ENCODE measurements at places on chromosomes 11 and 22.

DNA sequence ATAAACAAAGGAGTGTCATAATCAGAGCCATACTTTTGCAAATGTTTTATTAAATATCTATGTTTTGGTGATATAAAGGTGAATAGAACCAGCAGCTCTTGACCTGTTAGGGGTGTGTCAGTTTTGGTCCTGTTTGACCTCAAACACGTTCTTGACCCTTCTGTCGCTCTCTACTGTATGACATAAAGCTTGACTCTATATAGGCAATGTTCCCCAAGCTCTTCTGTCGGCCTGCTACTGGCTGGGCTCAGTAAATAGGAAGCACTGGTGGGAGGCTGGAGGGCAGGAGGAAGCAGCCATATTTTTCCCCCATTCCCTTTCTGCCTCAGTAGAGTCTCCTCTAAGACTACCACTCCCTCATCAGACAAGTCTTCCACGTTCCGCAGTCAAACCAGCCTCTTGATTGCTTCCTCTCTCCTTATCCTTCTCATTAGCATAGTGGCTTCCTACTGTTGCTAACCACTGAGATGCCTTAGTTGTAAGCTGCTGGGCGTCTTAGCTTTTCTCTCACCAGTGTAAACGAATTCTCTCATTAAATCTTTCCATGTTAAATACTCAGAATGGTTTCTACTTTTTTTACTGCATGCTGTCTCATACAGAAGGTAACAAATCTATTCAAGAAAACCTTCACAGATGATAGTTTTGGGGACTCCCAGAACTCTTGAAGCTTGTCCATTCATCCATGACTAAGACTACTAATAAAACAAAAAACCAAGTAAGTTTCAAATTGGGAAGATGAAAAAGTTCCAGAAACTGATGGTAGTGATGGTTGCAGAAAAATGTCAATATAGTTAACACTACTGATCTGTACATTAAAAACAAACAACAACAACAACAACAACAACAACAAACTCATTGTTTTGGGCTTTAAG, 3.3 kb downstream of the NPAT start:
- peak; percentile 60 for DNase-seq

DNA sequence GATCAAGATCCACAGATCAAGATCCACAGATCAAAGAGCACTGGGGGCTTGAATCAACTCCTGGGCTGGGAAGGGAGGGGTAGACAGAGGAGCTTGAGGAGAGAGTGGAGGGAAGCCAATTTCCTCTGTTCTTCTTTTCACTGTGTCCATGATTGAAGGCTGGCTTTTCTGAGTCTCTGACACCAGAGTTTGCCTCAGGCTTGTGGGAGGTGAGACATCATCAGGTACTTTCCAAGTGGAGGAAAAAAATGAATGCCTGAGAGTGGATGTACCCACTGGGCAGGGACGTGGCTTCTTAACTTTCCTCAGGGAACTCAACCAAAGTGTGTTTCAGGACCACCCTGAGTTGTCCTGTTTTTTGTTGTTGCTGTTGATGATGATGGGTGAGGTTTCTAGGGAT, 11.0 kb upstream of the HEPHL1 start:
- DNase-seq = no peak

DNA sequence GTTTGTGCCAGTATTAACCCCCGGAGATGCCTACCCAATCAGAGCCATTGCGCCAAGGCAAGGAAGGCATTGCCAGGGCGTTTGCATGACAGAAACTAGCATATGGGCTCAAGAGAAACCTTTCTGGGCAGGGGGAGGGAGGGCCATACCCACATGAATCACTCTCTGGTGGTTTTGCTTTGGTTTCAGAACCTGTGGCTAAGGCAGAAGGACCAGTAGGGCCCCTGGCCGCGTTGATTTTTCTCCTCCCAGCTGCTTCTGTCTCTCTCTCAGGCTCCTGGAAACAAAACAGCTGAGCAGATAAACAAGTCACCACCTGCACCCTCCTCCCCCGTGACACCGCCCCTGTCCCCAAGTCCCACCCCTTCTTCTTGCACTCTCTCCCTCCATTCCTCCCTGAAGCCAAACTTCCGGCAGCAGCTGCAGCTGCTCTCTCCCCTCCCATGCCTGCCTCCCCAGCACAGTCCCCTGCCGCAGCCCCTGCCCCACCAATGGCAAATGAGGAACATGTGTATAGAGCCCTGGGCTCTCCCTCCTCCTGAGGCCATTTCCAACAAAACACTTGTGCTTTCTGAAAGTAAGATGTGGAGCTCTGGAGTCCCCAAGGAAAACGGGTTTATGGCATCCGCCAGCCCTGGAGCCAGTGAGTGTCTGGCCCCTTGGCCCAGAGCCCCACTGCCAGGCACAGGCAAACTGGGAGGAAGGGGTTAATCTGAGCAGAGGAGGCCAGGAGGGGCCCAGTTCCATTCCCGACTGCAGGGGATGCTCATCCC, 39.0 kb upstream of the ADA2 start:
- DNase-seq = peak; percentile 71

DNA sequence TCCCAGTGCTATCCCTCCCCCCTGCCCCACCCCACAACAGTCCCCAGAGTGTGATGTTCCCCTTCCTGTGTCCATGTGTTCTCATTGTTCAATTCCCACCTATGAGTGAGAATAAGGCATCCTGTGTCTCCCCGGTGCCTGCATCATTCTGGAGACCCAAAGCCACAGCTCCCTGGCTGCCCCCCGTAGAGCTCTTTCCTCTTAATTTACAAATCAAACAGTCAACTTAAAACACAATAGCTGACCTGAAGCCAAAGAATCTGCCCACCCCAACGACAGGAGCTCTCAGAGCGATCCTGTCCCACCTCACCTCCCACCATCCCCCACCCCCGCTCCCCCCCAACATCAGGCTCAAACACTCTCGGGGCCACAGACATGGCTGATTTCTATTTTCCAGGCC, 558.3 kb downstream of the BRD1 start:
- no peak for DNase-seq

DNA sequence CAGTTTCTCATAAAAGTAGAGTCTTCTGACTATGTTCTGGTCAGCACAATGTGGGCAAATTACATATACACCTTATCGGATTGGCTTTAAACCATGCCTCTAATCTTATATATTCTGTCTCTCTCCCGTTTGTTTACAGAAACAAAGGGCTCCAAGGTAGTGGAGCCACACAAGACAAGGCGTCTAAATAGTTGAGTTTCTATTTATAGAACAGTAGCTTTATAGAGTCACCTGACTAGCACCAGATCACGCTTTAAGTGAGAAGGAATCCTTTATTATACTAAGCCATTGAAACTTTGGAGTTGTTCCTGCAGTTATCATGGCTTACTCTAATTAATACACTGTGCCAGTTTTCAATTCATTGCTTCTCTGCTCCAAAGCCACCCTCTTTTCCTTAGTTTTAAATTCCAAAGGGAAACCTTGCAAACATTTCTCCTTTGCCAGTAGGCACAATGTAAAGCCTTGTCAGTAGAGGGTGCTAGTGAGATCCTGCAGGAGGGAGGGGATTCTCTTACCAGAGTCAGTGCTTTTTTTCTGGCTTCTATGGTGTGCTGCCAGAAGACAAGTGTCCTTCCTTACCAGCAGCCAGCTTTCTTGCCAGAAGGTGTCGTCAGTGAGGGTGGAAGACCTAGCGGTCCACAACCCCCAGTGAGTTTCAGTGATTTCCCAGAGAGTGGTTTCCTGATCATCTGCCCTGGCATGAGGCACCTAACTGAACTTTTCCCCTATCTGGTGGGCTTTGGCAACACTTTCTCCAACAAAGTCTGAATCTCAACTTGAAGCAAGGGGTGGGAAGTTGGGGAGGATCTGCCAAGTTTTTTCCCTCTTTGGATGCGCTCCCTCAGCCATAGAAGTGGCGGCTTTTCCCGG, 71.7 kb downstream of the RAB38 start:
- peak; percentile 89 for DNase-seq

GRCh38 chr22:28810821-28811491, 10.6 kb upstream of the XBP1 start:
- peak; percentile 94 for DNase-seq

DNA sequence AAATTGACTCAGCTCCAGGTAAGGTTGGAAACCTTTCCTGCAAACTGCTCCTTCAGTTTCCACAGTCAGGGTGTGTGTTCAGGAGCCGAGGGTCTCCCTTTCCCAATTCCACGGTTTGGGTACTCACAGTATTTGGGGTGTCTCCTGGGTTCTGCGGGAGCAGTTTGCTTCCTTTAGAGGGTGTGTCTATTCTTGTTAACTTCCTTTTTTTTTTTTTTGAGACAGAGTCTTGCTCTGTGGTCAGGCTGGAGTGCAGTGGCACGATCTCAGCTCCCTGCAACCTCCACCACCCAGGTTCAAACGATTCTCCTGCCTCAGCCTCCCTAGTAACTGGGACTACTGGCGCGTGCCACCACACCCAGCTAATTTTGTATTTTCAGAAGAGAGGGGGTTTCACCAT, 251.4 kb downstream of the LUZP2 start:
- DNase-seq = peak; percentile 20

GRCh38 chr11:67409261-67409666, 5.4 kb downstream of the TBC1D10C start:
- DNase-seq = peak; percentile 85

GRCh38 chr11:92707173-92707619, 262.3 kb upstream of the MTNR1B start:
- no peak for DNase-seq

DNA sequence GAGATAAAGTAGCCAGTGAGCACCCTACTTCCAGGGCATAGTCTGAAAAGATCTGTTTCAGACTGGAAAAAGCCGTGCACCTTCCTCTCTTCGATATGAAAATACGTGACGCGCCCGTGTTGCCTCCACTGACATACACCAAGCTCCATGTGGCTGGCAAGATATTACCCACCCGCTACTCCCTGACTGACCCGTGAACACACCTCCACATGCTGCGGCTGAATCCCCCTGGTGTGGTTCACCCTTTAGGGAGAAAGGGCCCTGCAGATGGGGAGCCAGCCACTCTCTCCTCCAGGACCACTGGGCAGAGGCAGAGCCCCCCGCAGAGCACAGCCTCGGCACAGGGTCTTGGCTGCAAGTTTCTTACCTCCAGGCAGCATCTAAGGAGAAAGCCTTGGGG, 245.0 kb downstream of the BRD1 start:
- DNase-seq = no peak

DNA sequence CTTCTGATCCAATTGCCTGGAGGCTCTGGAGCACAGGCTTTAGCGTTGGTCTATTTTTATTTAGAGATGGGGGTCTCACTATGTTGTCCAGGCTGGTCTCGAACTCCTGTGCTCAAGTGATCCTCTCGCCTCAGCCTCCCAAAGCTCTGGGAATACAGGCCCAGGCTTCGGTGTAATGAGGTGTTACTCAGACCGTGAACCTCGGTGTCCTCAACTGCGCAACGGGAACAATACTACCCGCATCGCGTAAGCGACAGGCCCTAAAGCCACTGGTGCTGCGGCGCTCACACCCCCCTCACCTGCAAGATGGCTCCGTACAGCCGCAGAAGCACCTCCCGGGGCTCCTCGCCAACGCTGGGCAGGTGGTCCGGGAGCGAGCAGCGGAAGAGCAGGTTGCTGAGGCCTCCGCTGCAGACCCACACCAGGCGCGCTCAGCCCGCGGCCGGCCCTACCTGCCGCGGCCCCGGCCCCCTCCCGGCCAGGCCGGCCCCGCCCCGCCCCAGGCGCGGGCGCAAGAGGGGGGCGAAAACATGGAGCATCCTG, 628 bp downstream of the CHKB start:
- peak; percentile 49 for DNase-seq

GRCh38 chr11:82024760-82025159, 708.9 kb downstream of the FAM181B start:
- no peak for DNase-seq

DNA sequence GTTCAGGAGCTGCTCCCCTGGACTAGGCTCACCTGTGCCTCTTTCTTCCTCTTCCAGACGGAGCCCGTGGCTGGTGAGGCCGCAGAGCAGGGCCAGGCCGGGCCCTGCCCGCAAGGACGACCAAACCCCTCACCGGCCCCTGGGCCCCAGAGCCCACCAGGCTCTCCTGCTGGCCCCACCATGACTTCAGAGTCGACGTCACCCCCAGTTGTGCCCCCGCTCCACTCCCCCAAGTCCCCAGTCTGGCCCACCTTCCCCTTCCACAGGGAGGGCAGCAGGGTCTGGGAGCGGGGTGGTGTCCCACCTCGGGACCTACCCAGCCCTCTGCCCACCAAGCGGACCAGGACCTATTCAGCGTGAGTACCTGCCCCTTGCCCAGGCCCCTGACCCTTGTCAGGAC, 11.0 kb downstream of the CSDC2 start:
- no peak for DNase-seq

DNA sequence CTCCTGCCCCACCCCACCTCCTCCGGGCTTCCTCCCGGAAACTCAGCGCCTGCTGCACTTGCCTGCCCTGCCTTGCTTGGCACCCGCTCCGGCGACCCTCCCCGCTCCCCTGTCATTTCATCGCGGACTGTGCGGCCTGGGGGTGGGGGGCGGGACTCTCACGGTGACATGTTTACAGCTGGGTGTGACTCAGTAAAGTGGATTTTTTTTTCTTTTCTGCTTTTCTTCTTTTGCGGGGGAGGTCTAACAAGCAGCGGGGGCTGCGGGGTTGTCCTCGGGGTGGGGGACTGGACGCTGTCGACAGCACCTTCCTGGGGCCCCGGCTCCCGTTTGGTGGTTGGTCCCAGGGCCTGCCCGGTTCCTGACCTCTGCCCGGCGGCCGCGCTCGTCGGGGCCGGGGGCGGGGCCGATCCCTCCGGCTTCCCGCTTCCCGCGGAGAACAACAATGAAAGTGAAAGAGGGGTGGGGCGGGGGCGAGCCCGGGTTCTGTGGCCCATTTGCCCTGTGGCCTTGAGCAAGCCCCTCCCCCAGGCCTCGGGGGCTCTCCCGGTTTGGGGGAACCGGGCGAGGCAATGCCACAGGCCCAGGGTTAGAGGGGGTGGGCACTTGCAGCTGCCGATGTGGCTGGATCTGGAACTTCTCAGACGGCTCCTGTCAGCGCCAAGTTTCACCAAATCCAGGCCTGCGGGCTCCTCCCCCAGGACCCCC, 975 bp upstream of the MDK start:
- DNase-seq = peak; percentile 59

Measured in hematopoietic multipotent progenitor cell treated with erythropoietin and hydrocortisone succinate and interleukin-3 and kit ligand, for 4 days (in vitro differentiated cells).